Renal pelvis (tissue), 12 donors: ENCODE measurements at places on chromosomes 2 and 18. TPM values are rescaled to one million over a fixed set of nuclear protein-coding genes. Genes with fewer than 3 reads are reported as not detected.

DNA sequence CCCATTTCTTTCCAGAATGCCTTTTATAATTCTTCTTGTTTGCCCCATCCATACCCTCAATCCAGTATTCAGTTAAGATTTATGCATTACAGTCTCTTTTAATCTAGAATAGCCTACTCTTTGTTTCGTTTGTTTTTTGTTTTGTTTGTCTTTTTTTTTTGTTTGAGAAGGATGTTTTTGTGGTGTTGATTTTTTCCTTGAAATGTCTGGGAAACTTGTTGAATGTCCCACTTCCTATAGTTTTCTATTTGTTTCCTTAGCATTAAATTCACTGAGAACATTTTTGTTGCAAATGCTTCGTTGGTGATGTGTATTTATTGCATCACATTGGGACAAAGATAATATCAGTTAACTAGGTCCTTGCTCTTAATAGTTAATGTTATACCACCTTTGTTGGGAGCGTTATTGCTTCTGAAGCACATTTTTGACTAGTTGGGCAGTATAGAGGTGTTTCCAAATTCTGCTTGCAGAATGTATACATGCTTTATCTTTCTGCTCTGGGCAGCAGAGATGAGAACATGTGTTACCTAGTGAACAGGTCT lies 28.9 kb downstream of the ZNF638 start:
- no peak for DNase-seq

GRCh38 chr18:6310714-6311113 lies 104.0 kb downstream of the L3MBTL4 start:
- no peak for DNase-seq

Gene IL18RAP
- 0.36 TPM for polyA plus RNA-seq

DNA sequence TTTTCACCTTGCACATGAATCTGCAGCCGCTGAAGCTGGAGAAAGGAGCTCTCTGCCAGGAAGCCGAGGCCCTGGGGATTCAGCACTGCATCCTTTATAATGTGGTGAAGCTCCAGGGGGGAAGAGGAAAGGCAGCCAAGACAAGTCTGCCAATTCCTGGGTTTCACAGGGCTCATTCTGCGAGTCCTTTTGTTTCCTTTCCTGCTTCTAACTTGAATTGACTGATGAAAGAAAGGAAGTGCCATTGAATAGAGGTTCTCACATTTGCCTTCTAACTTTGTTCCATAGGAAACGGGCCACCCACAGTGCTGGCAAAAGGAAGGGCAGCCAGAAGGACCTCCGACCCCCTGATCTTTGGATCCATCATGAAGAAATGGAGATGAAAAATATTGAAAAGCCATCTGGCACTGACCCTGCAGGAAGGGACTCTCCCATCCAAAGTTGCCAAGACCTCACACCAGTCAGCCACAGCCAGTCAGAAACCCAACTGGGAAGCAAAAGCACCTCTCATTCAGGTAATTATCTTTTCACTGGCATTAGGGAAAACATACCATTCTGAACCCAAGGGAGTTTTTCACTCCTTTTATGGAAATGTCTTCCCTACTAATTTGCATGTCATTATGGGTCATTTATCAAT lies 765.4 kb downstream of the MBD2 start:
- DNase-seq, result no peak

DNA sequence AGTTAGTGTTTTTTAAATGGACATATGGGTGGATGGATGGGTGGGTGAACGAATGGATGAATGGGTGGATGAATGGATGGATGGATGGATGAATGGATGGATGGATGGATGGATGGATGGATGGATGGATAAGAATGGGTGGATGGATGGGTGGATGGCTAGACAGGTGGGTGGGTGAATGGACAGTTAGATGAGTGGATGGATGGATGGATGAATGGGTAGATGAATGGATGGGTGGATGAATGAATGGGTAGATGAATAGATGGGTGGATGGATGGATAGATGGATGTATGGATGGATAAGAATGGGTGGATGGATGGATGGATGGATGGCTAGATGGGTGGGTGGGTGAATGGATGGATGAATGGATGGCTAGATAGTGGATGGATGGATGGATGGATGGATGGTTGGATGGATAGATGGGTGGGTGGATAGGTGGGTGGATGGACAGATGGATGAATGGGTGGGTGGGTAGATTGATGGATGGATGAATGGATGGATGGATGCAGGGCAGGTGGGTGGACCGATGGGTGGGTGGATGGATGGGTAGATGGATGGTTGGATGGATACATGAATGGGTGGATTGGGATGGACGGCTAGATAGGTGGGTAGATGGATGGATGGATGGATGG lies 64.0 kb downstream of the CTIF start:
- no peak for DNase-seq

Gene SLC8A1
- 68.8 TPM for polyA plus RNA-seq

GRCh38 chr2:207750345-207750744 lies 19.4 kb downstream of the FZD5 start:
- DNase-seq, result no peak

Gene CERKL
- polyA plus RNA-seq, result 13.3 TPM

Gene RAB6C
- polyA plus RNA-seq, result 0.52 TPM
